ENCODE measurements at places on chromosomes 11 and 22. TPM values are rescaled to one million over a fixed set of nuclear protein-coding genes. Genes with fewer than 3 reads are reported as not detected.

DNA sequence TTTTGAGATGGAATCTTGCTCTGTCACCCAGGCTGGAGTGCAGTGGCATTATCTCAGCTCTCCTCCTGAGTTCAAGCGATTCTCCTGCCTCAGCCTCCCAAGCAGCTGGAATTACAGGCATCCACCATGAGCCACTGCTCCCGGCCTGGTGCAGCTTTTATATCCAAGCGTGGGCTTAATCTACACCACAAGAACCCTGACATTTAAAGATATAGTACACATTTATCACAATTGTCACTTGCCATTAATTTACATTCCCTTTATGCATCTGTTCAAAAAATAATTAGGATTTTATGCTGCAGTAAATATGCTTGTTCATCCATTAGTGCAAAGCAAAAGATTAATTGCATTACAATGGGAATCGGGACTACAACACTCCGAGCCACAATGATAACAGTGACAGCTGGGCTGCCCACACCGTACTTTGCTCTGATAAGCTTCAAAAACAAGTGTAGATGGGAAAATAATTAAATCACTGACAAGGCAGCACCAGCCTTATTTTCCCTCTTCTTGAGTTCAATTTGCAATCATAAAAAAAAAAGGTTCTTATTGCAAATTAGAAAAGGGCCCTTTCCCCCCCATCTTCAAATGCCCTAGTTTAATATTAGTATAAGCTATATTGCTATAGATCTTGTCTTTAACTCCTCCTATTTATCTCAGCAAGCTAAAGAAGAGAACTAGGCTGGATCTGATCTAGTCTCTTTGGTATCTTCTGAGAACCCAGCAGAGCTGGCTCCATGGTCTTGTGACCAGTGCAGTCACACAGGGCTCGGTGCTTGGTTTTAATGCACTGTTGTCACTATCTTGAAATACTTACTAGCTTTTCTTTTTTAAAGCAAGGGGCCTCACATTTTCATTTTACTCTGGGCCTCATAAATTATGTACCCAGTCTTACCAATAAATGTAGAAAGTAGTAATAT is 206.2 kb upstream of the LRRC4C start:
- no peak for DNase-seq

The GDPD4 gene
- total RNA-seq = not detected

- no peak for DNase-seq
Measured at GRCh38 chr22:44648085-44648820, 53.8 kb upstream of the PRR5 start.

The SLC25A18 gene
- total RNA-seq = not detected

GRCh38 chr22:45763236-45763624 is 91.6 kb downstream of the ATXN10 start:
- no peak for DNase-seq

- no peak for DNase-seq
Measured at GRCh38 chr11:30258679-30259078, 27.9 kb downstream of the FSHB start.

DNA sequence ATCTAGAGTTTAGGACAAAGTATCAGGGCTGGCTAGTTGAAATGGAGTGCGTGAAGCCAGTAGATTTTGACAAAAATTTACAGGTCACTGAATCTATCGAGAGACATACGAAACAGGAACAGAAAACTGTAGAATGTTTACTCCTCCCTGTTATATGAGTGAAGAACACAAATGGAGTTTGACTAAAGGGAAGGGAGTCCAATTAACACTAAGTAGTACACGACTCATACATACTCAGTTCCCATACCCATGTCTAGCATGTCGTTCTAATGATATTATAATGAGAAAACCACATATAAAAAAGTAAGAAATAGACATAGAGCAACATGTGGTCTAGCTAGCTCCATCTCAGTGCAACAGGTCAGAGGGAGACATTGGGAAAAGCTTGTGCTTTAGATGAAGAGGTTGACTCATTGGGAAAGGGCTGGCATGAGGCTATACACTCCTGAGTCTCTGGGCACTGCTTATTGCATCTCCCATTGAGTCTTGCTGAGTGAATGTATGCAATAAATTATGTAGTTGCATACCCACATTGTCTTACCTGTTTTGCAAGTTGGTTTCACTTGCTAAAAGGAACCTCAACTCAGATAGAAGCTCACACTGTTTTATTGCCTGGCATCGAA is 43.5 kb downstream of the CD44 start:
- no peak for DNase-seq

DNA sequence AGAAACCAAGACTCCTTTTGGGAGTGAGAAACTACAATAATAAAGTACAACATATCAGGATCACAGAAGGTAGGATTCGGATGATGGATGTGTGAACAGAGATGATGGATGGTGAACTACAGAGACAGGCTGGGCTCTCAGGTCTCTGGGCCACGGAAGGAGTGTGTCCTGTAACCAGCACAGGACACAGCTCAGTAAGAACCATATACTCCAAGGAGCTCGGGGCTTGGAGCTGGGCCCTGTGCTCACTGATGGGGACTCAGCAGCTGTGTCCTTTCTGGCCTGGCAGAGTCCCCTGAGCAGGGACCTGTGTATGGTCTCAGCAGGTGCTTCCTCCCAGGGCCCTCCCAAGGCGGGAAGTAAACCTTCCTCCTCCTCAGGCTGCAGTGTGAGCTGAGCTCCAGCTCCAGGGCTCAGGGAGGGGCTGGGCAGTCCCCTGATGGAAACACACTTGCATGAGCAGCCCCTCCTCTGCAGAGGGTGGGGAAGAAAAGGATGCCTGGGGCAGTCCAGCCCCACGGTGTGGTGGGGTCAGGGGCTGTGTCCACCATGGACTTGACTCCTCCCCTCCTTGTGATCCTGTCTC is 39.8 kb upstream of the TOP3B start:
- no peak for DNase-seq

DNA sequence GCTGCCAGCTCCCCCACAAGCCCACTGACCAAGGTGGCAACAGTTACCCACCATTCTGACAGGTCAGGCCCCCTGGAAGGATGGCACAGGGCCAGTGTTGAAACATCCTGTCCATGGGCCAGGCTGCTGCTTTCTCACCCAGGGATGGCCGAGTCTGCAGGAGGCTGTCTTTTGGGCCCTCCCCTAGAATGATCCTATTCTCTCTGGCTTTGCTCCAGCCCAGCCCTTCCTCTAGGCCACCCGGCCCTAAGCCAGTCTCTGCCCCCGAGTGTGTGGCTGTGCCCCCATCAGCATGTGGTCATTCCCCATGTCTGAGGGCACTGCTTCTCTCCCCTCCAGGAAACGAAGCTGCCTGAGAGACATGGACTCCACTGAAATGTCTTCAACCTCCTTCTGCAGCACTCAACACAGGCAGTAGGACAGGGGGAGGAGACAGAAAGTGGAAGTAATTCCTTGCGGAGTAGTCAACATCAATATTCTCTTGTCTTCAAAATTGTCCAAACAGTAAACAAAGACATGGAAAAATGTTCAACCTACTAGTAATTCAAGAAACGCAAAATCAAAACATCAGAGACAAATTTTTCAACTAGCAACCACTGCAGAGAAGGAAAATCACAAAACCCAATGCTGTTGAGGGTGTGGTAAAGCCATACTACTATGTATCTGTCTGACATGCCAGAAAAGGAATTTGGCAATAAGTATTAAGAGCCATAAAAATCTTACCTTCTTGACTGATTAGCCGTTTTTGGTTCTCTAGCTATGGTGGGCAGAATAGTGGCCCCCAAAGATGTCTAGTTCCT is 5.1 kb upstream of the SCARF2 start:
- DNase-seq = no peak

The DDTL gene
- total RNA-seq = not detected
